Stromal cell of bone marrow (primary cell): ENCODE measurements at places on chromosomes 1 and 21.

- no peak for DNase-seq
These were observed 80.4 kb upstream of the LPGAT1 start for GRCh38 chr1:211910913-211911485.

GRCh38 chr1:107327446-107327845, 186.6 kb downstream of the NTNG1 start:
- no peak for DNase-seq

DNA sequence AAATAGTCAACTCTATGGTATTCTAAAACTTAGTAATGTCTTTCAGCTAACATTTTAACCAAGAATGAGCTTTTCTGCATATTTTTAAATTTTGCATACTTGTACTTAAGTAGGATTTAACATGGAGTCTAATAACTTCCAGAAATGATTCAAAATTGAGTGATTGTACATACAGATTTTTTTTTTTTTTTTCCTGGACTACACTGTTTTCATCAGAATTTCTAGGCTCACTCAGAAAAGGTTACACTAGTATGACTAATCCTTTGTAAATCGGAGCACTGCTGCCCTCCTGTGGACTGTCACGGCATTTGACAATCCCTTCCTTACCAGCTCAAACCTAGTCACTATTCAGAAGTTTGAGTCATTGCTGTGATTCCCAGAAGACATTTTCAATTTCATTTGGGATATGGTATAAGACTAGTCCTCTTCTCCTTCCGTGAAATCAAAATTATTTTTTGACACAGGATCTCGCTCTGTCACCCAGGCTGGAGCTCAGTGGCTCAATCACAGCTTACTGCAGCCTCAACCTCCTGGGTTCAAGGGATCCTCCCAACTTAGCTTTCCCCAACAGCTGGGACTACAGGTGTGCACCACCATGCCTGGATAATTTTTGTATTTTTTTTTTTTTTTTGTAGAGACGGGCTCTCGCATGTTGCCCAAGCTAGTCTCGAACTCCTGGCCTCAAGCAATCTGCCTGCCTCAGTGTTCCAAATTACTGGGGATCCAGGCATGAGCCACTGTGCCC, 45.5 kb downstream of the CD46 start:
- peak; percentile 87 for DNase-seq

DNA sequence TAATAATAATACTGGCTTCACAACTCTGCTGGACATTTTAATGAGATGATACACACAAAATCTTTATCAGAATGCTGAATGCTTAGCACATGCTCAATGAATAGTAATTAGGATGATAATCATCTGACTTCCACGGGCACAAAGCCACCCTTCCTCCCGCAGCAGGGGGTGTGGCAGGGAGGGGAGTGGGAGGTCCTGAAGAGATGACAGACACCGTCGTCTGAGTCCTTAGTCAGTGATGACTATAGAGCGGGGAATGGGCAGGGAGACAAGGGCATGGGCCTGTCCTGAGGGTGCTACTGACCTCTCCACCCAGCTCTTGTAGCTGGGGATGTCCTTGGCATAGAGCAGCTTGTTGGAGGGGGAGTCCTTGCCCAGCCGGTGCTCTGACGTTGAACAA, 117.6 kb upstream of the CD34 start:
- no peak for DNase-seq

DNA sequence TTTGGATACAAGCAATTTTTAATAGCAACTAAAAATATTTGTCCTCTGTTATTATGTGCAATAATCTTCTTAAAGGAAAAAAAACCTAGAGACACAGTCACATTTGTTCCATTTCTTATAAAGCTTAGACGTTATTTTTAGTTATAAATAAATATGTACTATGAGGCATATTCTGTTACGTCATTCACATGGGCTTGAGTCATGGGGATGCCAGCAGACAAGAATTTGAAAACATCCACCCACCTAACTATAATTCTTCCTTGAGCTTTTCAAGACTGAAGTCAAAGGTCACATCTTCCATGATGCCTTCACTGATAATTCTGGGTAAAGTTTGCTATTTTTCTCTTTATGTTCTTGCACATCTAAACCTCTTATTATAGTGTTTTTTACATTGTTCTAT, 268.8 kb downstream of the KCTD3 start:
- DNase-seq: peak; percentile 54

GRCh38 chr1:114093624-114094362, 59.9 kb downstream of the SYT6 start:
- DNase-seq: peak; percentile 10

DNA sequence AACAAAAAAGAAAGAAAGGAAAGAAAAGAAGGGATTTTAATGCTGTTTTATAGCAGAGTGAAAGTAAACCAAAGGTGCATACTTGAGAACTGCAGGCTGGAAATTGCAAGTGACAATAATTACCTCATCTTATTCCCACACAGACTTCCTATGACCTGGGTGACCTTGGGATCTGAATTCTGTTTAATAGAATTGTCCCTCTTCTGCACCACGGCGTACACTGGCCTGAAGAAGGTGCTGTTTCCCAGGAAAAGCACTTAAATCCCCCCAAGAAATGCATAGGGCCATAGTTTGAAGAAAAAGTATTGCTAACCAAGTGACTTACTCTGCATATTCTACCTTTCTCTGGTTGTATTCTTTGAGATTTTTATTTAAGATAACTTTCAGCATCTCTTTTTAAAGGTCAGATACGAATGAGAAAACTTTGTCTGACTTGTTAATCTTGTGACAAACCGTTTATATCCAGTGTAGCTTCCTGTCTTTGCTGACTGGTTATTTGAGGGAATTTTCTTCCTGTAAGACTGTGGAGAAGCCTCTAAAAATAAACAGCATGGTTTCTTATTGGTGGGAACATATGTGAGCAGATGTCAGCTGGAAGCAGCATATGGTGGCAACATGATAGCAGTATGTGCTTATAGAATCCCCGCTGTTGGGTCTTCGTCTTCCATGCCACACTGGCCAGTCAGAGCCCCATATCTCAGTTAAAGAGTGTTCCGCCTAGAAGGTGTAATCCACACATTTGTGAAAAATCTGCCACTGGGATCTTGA, 16.3 kb downstream of the TGFB2 start:
- DNase-seq: peak; percentile 33

DNA sequence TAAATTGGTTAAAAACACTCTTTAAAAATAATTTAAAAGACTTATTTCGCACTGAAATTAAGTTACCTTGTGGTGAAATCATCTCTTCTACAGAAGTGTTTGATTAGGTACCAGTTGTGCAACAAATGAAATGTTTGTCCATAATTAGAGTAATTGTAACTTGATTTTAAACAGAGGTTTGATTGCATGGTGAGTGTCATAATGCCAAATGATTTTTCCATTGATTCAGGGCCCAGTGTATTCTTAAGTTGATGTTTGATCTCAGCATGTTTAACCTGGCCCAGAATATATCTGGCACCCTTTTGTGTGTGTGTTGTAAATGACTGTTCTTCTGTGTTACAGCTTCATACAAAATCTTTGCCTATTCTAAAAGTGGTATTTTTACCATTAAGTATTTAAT, 28.5 kb downstream of the LRRC8B start:
- DNase-seq: no peak

DNA sequence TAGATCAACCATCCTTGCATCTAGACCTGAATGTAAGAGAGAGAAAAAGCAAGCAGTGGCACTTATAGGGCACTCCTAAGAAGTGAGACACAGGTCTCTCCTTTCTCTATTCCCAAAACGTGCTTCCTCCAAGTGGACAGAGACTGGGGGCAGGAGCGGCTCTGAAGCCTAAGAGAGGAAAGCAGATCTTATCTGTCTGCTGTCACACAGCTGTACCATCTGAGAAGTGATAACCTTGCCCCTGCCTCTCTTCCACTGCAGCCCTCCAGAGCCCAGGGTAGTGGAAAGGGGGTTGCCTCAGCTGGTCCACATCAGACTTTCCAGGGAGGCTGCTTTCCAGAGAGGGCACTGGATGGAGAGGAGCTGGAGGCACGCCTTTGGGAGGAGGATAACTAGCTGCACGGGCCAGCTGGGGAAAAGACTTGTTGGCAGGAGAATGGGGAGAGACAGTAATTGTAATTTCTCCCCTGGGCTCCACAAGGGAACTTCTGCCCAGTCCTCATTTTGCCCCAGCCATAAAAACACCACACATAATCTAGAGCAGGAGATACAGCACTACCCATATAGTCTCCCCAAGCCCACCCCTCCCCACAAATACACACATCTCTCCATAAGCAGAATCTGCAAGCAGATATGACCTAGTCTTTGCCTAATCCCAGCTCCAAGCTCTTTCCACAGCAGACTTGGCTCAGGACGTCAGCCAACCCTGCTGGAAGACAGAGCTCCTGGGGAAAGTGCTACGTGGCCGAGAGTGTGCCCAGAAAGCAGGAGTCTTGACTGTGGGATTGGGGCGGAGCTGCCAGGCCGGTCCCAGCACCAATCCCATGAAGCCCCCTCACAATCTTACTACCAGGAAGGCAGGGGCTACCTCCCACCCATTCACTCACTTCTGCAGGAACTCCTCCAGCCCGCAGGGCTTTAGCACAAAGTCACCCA, 31.2 kb downstream of the PIK3C2B start:
- no peak for DNase-seq

DNA sequence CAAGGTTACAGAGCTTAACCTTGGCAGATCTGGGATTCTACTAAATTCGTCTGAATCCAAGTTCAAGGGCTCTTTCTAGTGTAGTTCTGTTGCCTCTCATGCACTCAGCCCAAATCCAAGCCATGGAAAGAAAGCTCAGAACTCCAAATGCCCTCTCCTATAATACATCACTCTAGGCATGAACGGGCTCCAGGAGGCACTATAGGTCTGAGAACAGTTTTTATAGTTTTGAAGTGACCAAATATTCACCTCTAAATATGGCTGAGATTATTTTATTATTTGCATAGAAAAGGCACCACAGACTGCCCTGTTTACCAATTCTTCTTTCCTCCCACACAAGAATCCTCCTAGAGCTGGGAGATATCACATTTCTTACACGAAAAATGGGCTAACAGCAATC, 327.9 kb upstream of the BEND5 start:
- no peak for DNase-seq

GRCh38 chr1:6897138-6897537, 111.9 kb downstream of the CAMTA1 start:
- no peak for DNase-seq

GRCh38 chr1:44239331-44239960, 26.2 kb downstream of the DMAP1 start:
- no peak for DNase-seq

- DNase-seq: no peak
These were observed 26.7 kb downstream of the TSPAN2 start for GRCh38 chr1:115062542-115063004.

DNA sequence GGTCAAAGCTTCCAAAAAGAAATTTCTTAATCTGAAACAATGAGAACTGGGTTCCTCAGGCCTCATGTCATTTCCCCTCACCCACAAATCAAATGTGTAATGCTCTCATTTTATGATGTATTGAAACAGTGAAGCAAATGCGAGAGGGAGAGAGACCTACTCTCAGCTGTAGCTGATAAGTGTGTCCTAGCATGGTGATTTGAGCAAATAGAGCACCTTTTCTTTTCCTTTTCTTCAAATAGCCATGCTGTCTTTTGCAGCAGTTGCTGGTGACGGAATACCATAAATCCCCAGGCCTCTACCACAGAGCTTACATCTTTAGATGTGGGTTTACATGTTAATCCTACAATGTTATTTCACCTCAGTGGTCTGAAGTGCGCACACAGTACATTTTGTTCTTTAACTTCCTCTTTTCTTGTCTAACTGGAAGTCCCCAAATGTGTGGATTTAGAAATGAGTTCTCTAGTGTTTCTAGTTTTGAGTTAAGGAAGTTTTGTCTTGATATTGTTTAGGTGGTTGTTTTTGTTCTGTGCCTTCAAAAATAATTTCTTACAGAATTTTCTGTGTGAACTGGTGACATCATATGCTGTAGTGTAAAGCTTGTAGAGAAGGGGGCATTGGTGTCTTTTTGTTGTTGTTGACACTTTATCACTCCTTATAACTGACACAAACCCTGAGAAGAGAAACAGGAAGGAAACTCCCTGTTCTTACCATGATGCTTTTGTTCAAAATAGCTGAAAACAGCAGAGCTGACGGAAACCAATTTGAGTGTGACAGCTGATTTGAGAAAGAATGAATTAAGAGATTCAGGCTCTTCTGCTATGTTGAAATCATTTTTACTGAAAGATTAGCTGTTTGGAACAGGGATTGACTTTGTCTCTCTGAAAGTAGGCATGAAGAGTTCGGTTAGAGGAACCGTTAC, 12.2 kb downstream of the SMAP2 start:
- DNase-seq: no peak

GRCh38 chr1:117118137-117118536, 3.4 kb downstream of the TRIM45 start:
- DNase-seq: no peak

DNA sequence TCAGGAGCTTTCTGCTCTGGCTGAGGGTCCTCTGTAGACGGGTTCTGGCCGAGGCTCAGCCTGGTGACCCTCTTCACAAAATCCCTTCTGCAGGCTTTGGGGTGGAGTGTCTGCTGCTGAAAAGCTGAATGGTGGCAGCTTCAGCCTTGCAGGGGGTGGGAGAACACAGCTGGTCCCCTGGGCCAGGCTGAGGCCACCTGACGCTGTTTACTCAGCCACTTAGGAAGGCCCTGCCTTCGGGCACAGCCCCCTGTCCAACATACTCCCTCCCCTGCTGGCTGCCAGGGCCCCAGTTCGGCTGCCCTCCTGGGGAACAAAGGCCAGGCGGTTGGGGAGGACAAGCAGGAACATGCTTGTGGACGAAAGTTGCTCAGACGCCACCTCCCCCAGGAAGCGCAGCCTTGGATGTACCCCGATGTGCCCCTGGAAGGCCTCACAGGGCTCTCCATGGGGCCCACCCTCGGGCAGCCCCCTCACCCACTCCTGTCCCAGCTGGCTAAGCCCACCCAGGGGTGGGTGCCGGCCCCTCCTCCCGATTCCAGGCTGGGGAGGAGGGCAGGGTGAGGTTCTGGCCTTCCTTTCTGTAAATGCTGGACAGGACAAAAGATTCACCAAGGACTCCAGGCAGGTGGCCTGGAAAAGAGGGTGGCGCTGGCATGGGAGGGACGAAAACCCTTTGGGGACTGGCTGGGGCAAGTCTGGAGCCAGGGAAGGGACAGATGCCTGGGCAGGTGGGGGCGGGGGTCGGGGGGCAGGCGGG, at the start of gene ANKRD65:
Gene ANKRD65, minus strand, starts transcription at position 130 of the 760 bp plus-strand sequence. CDS start 271 bp downstream, outside the sequence.
- DNase-seq: no peak

GRCh38 chr1:154325583-154326545, 539 bp downstream of the ATP8B2 start:
- DNase-seq: peak; percentile 87

DNA sequence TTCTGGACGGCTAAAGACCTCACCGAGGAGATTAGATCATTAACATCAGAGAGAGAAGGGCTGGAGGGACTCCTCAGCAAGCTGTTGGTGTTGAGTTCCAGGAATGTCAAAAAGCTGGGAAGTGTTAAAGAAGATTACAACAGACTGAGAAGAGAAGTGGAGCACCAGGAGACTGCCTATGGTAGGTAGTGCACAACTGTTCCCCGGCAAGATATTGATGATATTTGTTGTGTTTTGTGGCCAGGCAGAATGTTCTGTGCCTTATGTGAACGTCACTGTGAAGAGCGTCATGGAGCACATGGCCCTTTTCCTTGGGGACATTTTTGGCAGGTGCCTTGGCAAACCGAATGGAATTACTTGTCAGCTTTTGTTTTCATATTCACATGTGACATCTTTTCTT, 191.7 kb downstream of the DISC1 start:
- no peak for DNase-seq
